ENCODE measurements at places on chromosomes 2 and 18.

GRCh38 chr2:70964133-70964532 lies 14.3 kb upstream of the ANKRD53 start:
- no peak for DNase-seq

- no peak for DNase-seq
Measured at GRCh38 chr2:101369100-101369499, 18.2 kb downstream of the CREG2 start.

DNA sequence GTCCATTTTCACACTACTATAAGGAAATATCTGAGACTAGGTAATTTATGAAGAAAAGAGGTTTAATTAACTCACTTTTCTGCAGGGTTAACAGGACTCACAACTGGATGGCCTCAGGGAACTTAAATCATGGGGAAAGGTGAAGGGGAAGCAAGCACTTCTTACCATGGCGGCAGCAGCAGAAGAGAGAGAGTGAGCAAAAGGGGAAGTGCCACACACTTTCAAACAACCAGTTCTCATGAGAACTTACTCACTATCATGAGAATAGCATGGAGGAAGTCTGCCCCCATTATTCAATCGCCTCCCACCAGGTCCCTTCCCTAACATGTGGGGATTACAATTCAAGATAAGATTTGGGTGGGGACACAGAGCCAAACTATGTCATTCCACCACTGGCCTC lies 55.1 kb upstream of the NETO1 start:
- DNase-seq, result no peak

- no peak for DNase-seq
Measured at GRCh38 chr2:188678882-188679281, 295.3 kb upstream of the COL3A1 start.

- DNase-seq, result no peak
Measured at GRCh38 chr2:100733391-100734187, 86.3 kb upstream of the NPAS2 start.

GRCh38 chr2:226608451-226608850 lies 191.2 kb downstream of the IRS1 start:
- no peak for DNase-seq

DNA sequence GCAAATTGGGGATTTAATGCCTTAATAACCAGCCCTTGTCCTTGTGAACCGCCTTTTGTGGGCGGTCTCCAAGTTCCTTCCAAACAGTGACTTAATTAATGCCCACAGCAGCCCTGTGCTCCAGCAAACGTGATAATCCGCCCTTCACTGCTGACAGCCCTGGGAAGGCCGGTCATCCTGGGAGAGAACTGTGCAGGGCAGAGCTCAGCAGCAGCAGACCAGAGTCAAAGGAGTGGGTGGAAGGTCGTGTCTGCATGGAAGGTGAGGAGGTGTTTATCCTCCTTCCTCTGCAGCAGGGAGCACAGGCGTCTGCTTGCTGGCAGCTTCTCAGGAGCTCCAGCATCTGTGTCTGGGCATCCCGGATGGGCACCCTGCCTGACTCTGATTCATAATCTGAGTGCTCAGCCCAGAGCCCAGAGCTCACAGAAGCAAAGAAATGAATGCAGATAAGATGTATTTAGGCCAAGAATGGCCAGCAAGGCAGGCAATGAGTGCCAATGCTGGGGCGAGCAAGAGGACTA lies 270.0 kb upstream of the PXDN start:
- no peak for DNase-seq

DNA sequence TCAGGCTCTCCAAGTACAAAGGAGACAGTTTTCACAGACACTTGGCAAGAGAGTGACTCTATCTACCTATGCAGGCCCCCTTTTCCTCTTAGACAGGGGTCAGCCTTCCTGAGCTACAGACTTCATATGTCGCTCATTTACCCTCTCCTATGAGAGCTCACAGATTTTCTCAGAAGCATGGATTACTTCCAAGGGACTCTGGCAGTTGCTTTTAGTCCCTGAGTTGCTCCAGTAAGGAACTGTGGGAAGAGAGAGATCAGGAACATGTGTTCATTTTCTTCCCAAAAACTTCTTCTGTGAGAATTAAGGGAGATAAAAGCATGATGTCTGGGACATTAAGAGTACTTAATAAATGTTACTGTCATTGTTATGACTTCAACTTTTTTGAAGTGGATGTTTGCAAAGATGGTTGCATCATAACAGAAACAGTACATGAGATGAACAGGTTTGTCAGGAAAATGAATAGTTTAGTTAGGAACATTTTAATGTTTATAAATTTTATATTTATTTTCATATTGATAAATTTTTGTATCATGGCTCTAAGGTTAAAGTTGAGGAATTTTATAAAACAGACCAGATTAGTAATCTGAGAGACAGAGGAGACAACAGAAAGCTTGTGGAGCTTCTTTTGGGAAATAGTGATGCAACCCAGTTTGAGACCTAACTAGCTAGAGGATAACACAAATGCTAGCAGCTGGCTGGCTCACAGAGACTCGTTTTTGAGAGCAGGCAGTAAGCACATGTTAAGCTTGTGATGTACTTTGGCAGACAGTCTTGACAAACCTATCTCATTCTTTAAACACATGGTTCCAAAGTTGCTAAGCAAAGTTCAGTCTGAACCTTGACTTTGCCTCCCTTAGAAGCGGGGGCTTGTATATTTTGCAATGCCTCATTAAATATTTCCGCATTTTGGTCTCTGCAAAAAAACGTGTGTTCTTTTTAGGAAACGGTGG lies 21.7 kb upstream of the UGP2 start:
- DNase-seq, result no peak

DNA sequence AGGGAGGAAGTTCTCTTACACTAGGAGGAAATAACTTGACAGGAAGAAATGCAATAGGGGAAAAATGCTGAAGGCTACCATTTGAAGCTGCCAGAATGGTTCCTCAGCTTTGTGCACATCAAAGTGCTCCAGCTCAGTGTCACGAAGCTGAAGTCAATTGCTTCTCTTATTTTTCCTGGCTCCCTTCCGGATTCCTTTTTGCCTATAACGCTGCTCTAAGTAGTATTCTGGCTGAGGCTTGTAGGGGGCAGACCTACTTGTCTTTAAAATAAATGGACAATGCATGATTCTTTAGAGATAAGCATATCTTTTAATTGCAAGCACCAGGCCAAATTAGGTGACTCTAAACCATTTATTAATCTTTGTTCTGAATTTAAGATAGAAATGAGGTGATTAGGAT lies 60.3 kb upstream of the SCN1A start:
- no peak for DNase-seq

DNA sequence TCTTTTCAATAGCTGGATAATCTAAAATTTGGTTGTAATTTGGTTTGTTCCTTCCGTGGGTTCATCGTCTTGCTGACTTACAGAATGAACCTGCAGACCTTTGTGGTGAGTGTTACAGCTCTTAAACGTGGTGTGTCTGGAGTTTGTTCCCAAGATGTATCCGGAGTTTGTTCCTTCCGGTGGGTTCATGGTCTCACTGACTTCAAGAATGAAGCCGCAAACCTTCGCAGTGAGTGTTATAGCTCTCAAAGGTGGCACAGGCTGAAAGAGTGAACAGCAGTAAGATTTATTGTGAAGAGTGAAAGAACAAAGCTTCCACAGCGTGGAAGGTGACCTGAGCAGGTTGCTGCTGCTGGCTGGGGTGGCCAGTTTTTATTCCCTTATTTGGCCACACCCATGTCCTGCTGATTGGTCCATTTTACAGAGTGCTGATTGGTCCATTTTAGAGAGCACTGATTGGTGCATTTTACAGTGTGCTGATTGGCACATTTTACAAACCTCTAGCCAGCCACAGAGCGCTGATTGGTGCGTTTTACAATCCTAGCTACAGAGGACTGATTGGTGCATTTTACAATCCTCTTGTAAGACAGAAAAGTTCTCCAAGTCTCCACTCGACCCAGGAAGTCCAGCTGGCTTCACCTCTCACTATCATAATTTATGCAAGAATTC lies 16.6 kb downstream of the RALB start:
- no peak for DNase-seq

- no peak for DNase-seq
Measured at GRCh38 chr2:138421315-138421970, 80.1 kb upstream of the SPOPL start.

DNA sequence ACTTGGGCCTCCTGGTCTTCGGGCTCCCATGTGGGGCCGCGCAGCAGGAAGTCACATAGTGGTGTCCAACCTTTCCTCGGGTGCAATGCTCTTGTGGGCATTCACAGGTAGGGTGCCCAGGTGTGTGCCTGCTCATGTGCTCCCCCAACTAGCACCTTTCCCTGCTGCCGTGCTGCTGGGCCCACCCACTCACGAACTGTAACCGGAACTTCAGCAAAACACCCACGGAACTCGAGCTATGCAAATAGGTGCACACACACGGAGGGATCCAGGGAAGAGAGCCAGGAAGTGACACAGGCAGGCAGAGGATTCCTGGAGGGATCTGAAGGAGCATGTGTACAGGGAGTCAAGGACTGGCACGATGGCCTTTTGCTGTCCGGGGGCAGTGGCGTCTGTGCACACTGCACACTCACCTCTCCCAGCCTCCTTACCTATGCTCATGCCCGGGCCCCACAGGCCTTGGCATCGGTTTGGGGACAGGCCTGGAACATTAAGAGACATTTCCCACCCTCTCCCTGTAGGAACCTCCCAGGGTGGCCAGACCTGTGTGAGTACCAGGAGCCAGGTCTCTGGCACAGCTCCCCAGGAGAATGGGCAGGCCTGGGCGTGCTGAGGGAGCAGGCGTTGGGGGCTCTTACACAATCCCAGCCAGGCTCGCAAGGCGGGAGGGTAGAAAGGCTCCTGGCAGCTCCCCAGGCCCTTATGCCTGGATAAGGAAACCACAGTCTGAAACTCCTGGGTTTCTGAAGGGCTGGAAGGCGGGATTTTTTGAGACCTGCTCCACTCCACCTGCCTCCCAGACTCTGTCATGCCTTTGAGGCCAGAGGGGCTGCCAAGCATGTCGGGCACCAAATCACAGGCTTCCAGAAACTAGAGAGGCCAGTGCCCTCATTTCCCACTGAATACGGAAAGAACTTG lies 6.6 kb upstream of the PTMA start:
- no peak for DNase-seq

GRCh38 chr2:20178249-20178607 lies 46.7 kb downstream of the SDC1 start:
- DNase-seq, result no peak

- DNase-seq, result no peak
Measured at GRCh38 chr2:212505586-212505985, 33.0 kb downstream of the ERBB4 start.

DNA sequence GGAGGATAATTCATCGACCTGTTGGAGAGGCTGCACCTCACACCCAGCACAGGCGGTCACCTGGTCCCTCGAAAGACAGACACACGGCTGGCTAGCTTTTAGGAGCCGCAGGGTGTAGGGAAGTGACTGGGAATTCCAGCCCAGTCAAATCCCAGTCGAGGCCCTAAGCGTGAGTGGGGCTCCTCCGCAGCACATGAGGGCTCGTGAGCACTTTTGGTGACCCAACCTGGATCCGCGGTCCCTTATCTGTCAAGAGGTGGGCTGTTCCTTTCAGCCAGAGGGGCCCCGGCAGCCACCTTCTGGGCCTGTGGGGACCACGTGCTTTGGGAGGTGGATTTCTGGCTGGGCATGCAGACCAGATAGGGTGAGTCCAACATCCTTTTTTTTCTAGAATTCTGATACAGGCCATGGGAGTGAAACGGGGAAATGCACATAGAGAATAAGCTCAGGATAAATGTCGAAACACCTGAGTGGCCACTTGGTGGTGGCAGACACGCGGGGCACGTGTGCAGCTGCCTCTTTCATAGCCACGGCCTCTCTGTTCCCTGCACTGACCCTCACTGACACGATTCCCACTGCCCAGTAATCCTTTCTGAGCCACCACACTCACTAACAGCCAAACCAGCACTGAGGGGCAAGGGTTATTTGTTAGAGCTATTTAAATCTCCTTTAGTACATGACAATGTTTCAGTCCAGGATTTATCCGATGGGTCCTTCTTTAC lies 148.4 kb upstream of the PXDN start:
- DNase-seq, result no peak

- DNase-seq, result no peak
Measured at GRCh38 chr18:67484458-67484857, 32.1 kb downstream of the DSEL start.

- DNase-seq, result peak; percentile 3
Measured at GRCh38 chr2:15316370-15316814, 244.7 kb downstream of the NBAS start.

- no peak for DNase-seq
Measured at GRCh38 chr2:32402091-32402490, 45.3 kb downstream of the BIRC6 start.
